ENCODE measurements at places on chromosomes 6 and 20.

- DNase-seq: no peak
Observed at GRCh38 chr20:37529968-37530600, 2.4 kb upstream of the BLCAP start.

GRCh38 chr6:141667580-141668309, 465.0 kb upstream of the GJE1 start:
- DNase-seq: no peak

DNA sequence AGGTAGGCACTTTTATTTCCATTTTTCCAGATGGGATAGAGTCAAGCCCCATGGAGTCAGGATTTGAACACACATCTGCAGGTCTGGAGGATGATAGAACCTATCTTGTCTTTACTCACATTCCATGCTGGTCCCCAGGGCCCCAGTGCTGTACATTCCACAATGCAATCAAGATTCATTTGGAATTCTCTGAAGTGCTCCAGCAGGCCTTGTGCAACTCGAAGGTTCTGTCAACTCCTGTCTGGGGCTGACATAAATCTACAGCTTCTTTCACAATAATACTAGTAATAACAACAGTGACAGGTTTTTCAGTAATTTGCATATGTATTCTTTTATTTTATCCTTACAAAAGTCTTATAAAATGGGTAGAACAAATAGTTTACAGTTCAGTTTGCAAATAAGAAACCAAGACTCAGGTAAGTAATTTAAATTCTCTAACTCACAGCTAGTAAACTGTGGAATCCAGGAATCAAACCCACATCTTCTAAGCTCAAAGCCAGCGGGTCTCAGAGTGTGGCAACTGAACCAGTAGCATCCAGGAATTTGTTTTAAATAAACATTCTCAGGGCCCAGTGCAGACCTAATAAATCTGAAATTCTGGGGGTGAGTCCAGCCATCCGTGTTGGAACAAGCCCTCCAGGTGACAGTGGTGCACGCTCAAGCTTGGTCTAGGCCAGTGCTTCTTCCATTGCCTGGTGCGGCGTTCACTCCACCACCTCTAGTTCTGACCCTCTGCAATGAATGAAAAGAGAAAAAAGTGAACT, 137.0 kb upstream of the TNFAIP3 start:
- no peak for DNase-seq

DNA sequence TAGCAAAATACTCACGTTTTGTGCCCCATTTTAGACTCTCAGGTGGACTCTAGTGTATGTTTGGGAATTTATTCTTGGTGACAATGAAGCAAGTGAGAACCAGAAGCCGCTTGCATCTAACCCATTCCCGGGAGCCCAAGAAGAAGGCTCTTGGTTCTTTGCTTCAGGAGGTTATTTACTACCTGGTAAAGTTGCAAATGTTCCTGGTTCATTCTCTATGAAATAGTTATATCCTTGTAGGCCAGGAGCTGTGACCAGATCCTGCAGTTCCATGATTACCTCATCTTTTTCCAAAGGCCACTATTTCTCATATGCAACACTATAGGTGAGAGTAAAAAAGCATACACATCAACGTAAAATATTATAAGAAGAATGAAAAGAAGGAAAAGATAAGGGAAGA, 60.9 kb upstream of the FABP7 start:
- DNase-seq: no peak

GRCh38 chr6:51265426-51265825, 446.8 kb downstream of the TFAP2B start:
- DNase-seq: no peak

DNA sequence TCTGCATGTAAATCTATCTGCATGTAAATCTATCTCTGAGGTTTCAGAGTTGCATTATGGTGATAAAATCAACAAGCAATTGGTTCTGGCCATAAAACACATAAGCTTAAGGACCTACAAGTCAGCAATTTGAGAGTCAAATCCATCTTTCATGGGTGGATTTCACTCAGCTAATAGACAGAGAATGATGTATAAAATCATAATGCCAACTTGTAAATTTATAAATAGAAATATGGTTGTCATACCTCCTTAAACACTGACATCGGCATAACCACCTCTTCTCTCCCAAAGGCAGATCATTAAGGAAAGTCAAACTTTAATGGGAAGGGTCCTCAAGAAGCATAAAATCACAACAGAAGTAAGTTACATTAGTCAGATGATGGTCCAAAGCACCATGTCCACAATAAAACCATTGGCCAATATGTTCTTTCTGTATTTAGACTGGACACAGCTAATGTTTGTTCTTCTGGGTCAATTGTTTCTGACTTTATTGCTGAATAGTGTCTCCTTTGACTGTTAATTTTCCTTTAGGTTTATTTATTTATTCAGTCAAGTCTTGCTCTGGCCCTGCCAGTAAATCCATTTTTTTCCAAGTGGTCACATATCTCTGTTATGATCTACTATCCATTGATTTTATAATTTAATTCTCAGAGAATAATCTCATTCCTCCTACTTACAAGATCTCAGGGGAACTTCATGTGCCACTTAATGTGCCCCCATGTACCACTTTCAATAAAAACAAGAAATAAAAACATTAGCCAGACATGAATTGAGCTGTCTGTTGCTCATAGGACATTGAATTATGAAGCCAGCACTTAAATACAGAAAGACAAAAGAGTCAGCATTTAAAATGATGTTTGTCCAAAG, 382.9 kb upstream of the IRAK1BP1 start:
- no peak for DNase-seq

- DNase-seq: no peak
Observed at GRCh38 chr6:46583081-46583480, 69.5 kb downstream of the CYP39A1 start.

- no peak for DNase-seq
Observed at GRCh38 chr6:99307295-99307907, 42.1 kb downstream of the FAXC start.

GRCh38 chr6:15254070-15254975, 8.5 kb downstream of the JARID2 start:
- no peak for DNase-seq

DNA sequence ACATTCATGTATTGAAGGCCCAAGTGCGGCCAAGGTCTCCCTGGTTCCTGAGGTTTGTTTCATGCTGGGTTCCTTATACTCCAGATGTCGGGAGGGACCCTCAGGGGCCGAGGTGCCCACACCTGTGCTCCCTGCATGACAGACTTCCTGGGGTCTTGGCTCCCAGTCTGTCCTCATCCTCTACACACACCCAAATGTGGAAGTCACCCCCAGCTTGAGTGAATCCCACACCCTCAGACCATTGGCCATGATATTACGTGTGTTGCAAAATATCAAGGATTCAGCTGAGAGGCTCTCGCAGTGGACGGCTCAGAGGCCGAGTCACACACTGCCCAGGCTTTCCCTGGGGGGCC, 82.2 kb upstream of the DUSP22 start:
- DNase-seq: no peak

- no peak for DNase-seq
Observed at GRCh38 chr6:19270616-19271015, 566.6 kb upstream of the ID4 start.

DNA sequence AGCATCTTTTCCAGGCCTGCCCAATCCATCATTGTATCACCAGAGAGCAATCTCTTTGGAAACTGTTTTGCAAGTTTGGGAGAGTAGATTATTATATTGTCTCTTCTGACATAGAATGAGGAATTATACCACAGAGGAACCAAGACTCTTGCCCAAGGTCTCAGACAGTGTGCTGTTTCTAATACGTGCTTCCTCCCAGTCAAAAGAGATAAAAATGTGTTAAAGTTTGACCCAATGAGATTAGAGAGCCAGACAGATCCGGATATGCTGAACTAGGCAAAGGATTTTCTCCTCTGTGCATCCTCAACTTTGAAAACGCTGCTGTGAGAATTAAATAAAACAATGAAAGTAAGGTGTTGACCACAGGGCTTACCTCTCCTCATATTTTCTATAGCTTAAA, 18.6 kb upstream of the NT5E start:
- no peak for DNase-seq

DNA sequence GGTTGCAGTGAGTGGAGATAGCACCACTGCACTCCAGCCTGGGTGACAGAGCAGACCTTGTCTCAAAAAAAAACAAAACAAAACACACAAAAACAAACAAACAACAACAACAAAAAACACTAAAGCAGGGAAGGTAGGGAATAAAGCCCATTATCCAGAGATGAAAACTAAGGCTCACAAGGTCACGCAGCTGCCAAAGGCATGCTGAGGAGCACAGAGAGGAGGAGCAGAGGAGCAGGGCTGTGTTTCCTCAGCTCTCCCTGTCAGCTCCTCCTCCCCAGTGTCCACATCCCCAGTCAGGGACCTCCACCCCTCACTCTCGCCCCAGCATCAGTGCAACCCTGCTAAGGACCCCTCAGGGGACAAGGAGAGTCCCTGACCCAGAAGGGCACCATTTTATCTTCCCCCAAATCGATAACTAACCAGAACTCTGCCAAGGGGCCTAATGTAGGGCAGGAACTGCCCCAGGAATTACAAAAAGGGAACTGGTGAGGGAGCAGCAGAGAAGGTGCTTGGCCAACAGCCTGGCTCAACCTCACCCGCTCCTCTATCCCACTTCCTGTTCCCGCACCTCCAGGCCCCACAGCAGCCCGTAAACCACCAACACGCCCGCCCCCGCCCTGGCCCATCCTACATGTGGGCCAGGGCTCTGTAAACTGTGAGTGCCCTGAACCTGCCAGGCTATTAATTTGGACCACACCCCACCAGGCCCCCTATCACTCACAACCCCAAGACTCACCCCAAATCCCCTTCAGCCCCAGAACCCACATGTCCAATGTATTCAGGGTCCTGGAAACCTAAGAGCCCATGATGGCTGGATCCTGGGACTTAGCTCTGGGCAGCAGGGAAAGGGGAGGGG, 9.0 kb downstream of the TEAD3 start:
- peak; percentile 49 for DNase-seq

DNA sequence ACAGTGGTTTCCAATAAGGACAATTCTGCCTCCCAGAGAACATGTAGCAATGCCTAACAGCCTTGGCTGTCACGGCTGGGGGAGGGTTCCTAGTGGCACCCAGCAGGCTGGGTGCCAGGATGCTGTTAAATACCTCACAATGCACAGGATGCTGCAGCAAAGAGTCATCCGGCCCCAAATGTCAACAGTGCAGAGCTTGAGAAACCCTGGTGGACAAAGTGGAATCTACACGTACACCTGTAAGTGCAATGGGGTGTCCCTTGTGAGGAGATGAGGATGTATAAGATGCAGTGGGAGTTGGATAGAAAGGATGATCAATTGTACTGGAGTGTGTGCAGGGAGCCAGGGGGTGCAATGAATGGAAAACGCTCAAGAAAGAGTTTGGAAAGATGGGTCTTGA, 142.4 kb downstream of the FNDC1 start:
- no peak for DNase-seq

DNA sequence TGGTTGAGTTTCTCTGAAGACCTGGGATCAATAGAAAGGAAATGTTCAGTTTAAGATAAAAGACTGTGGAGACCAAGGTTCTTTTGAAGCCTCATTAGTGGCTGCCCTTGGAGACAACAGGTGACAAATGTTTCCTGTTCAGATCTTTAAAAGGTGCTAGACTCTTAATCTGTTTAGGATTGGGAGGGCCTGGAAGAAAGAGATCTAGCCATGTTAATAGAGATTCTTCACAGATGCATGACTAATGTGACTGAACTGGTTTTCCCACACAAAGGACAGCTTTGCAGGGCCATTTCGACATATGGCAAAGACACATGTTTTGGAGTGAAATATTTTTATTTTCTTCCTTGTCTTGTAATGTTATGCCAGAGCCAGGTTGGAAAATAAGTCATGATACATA, 82.2 kb downstream of the WDR27 start:
- DNase-seq: no peak

- DNase-seq: no peak
Observed at GRCh38 chr6:37809197-37809543, 10.4 kb upstream of the ZFAND3 start.

- DNase-seq: no peak
Observed at GRCh38 chr6:27031302-27031701, 216.2 kb upstream of the PRSS16 start.

GRCh38 chr6:130516604-130517003, 150.8 kb downstream of the TMEM200A start:
- DNase-seq: no peak

GRCh38 chr6:146498309-146498708, 45.3 kb upstream of the RAB32 start:
- no peak for DNase-seq

DNA sequence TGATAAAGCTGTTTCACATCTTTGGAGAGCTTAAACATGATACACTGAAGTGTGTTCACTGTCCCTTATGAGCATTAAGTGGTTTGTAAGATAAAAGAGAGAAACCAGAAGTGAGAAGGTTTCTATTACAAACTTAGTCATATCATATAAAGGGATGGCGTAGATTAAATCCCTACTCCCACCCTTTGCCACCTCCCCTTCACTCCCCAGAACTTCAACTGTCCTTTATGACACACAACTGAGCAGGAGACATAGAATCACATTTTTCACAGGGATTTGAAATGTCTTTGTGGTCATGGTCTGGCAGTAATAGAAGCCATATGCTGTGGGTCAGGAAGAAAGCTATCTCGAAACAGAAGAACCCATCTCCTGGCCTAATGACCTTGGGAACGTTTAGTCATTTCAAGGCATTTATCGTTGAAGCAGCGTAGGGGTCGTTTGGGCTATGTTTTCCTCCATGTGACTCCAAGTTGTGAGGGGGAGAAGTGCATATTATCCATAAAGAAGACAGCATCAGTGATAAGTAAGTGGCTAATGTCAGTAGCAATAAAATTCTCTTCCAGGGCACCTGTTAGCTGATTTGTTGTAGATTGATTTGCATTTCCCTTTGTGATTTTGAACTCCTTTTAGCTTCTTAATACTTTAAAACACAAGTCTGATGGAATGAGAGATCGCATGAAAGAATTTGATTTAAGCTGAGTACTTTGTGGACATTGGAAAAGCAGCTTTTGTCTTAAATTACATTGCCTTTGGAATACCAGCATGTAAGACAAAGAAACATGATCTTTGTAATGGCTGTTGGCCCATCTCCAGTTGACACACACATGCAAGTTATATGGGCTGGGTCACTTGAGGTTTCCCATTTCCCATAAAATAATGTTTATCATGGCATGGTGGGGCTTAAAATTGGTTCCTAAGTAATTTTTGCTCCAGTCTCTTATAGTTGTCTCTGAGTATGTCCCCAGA, 501.5 kb upstream of the FLRT3 start:
- DNase-seq: no peak

DNA sequence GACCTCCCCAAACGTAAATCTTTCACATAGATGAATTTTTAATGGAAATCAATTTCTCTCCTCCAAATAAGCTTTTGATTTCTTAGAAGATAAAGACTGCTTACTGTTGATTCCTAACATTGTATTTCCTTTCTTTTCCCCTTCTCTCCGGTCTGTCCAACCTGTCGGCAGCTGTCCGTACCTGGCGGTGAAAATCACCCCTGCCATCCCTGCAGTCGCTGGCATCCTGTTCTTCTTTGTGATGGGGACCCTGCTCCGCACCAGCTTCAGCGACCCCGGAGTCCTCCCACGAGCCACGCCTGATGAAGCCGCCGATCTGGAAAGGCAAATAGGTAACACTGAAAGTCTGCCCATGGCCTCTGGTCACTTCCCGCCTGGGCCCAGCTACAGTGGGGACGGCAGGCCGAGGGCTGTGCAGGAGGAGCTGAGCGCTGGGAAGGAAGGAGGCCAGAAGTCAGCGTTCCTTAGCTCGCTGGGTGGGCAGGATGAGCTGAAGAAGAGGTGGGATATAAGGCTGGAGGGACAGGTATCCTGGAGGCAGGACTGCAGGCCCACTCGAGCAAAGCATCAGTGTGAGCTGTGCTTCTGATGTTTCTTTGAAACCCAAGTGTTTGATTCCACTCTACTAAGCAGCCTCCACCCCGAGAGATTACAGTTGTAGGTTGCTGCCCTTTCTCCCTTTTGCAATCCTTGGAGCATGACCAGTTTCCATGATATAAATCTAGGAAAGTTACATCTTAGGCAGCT, 161.6 kb downstream of the ZDHHC14 start:
- no peak for DNase-seq

All from NCI-H510A (cell line).